ENCODE measurements at places on chromosomes 2 and 18. TPM values are rescaled to one million over a fixed set of nuclear protein-coding genes. Genes with fewer than 3 reads are reported as not detected.

RBKS gene
- total RNA-seq = 1.8 TPM

UBE2F gene
- total RNA-seq = 89.4 TPM

CRIM1 gene
- 414 TPM for total RNA-seq

SERPINB12 gene
- total RNA-seq = not detected

IL37 gene
- not detected for total RNA-seq

GPR55 gene
- not detected for total RNA-seq

POTEJ gene
- total RNA-seq = not detected

HOXD13 gene
- not detected for total RNA-seq

UGT1A10 gene
- total RNA-seq = not detected

FBXO48 gene
- total RNA-seq = 0.49 TPM

TCF23 gene
- under 0.01 TPM for total RNA-seq

SLC38A11 gene
- not detected for total RNA-seq

PLA2R1 gene
- total RNA-seq = 12.5 TPM

CMPK2 gene
- 3.6 TPM for total RNA-seq

CPLX4 gene
- not detected for total RNA-seq

SLC25A12 gene
- total RNA-seq = 9.0 TPM

IL1F10 gene
- total RNA-seq = not detected

CBLN2 gene
- not detected for total RNA-seq

FN1 gene
- 27,606 TPM for total RNA-seq

TXNDC2 gene
- 0.32 TPM for total RNA-seq

TTC39C gene
- 8.8 TPM for total RNA-seq

CENPA gene
- 1.6 TPM for total RNA-seq

PNKD gene
- total RNA-seq = 32.9 TPM

C1QL2 gene
- total RNA-seq = not detected

SP5 gene
- not detected for total RNA-seq

MROH2A gene
- total RNA-seq = not detected

CTAGE1 gene
- total RNA-seq = not detected

RAB6C gene
- not detected for total RNA-seq

MTLN gene
- 97.5 TPM for total RNA-seq

TBR1 gene
- not detected for total RNA-seq

APOB gene
- under 0.01 TPM for total RNA-seq

CCDC141 gene
- not detected for total RNA-seq

CNTNAP5 gene
- not detected for total RNA-seq

ADCY3 gene
- total RNA-seq = 40.7 TPM

KIAA2012 gene
- total RNA-seq = not detected

NCKAP5 gene
- not detected for total RNA-seq

ZNF804A gene
- total RNA-seq = not detected

EVX2 gene
- not detected for total RNA-seq

DNAJC5G gene
- not detected for total RNA-seq

EGR4 gene
- total RNA-seq = not detected

LRP1B gene
- under 0.01 TPM for total RNA-seq
